ENCODE measurements at places on chromosomes 1 and 21. TPM values are rescaled to one million over a fixed set of nuclear protein-coding genes. Genes with fewer than 3 reads are reported as not detected.

DNA sequence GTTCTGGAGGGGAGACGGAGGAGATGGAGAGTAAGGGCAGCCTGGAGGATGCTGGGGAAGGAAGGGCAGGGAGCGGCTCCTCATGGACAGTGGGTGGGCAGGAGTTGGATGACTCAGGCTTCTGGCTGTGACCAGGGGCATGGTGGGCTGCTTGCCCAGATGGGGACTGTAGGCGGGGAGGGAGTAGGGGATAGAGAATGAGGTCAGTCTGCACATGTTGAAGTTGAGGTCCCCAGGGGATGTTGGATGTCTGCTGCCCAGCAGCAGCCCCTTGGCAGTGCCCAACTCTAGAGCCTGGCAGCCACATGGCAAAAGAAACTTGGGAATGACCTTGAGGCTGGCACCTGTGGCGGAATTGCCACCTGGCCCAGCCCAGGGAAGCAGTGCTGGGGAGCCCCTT, 6.4 kb downstream of the SELENON start:
- DNase-seq, result peak; percentile 66
- H3K4me1 ChIP-seq, result peaks cover 24% of the 10 kb centered on the region
- H3K27me3 ChIP-seq, result no peaks in the 10 kb centered on the region
- no peak overlapping the region for H3K4me3 ChIP-seq
- H3K36me3 ChIP-seq, result peaks cover 5% of the 10 kb centered on the region

DNA sequence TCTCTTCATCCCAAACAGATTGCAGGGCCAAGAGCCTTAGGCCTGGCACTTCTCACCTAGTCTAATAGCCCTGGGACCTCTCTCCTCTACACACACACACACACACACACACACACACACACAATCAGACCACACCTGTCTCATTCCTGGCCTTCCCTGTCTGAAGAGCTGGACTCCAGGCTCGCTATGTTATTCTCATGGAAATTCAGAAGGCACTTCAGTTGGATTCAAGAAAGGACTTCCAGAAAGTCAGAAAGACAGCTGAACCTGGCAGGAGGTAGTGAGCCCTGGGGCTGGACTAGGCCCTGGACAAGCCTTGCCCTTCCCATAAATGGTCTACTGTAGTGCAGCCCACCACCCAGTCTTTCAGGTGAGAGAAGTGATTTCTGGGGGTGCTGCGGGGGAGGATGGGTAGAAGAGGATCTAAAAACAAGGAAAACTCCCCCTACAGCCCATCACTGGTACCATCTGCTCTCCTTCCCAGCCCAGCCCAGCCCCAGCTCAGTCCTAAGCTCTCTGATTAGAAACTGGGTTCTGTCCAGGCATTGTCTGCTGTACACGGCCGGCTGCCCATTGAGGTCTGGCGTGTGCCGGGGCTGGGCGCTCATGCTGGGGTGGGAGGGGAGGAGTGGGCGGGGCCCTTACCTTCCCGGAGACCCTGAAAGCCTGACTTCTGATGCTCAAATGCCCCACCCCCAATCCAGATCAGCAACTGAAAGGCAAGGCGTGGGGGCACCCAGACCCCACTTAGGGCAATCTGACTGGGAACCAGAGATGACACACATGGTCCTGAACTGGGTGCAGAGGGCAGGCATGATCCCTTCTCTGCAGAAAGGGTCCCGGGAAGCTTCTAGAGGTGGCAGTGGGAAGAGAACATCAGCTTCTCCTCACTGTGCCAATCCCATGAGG, 2.5 kb downstream of the KIF21B start:
- peaks cover 28% of the 10 kb centered on the region for H3K4me1 ChIP-seq
- H3K4me3 ChIP-seq, result no peak overlapping the region
- no peaks in the 10 kb centered on the region for H3K27me3 ChIP-seq
- no peak for DNase-seq
- H3K36me3 ChIP-seq, result no peaks in the 10 kb centered on the region

DNA sequence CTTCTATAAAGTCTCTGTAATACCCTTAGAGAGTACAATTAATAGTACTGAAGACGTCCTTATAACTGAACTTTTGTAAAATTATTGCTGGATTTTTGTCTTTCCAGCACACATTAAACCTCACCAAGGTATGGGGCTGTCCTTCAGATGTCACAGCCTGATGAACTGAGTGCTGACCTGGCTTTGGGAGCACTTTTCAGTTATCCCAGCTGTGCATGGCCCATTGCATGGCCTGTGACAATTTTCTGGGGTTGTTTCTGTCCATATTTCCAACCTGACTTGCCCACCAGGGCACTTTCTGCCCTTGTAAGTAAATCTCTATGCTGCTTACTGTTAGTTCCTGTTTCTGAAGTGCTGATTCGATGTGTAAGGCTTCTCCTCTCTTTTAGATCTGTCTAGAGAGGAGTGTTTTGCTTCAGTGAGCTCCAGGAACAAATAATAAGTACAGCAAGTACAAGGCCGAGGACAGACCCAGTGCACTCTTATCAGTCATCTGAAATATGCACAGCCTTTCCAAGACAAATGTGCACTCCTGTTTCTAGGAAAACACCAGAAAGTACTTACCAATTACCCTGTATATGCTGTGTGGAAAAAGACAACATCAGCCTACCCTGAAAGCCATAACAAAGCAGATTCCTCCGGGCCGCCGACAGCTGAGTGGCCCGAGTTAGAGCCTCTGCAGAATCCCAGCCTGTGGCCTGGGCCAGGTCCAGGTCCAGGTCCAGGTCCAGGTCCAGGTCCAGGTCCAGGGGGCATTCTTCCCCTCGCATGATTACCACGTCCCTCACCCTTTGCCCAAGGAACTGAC, 121.7 kb downstream of the DHRS3 start:
- H3K4me3 ChIP-seq, result no peak overlapping the region
- DNase-seq, result peak; percentile 53
- H3K36me3 ChIP-seq, result peaks cover 2% of the 10 kb centered on the region
- peaks cover 3% of the 10 kb centered on the region for H3K4me1 ChIP-seq
- no peaks in the 10 kb centered on the region for H3K27me3 ChIP-seq

DNA sequence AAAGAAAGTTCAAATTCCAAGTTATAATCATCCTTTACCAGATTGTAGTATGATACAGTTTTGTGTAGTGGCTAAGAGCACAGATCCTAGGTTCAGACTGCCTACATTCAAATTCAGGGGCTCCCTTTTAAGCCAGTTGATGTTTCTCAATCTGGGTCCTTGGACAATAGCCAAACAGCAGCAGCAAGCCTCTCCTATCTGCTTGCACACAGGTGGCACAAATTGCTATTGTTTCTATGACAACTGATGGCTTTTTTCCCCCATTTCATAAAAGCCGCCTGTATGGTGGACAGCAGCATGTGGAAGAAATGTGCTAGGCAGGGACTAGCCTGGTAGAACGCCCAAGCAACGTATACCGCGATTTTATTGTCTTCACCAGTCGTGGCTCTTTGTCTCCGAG, 76.5 kb downstream of the S1PR1 start:
- H3K36me3 ChIP-seq, result no peaks in the 10 kb centered on the region
- no peak overlapping the region for H3K27ac ChIP-seq
- peaks cover 40% of the 10 kb centered on the region for H3K27me3 ChIP-seq
- no peak overlapping the region for H3K4me3 ChIP-seq

F11R gene
- total RNA-seq, result 68.6 TPM

DNA sequence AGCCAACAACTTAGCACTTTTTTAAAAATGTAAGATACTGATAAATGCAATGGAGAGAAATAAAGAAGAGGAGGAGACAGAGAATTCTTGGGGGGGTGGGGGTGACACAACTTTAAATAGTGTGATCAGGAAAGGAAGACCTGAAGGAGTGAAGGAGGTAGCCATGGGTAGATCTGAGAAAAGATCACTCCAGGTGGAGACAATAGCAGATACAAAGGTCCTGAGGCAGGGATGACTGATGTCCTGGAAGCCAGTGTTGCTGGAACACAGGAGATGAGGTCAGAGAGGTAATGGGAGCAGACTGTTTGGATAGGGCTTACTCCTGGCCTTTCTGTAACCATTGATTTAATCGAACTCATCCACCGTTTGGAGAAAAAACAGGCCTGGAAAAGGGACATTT, 24.6 kb upstream of the TRABD2B start:
- H3K27me3 ChIP-seq, result no peaks in the 10 kb centered on the region
- no peak for DNase-seq
- H3K4me1 ChIP-seq, result no peaks in the 10 kb centered on the region
- H3K27ac ChIP-seq, result no peak overlapping the region
- H3K36me3 ChIP-seq, result no peaks in the 10 kb centered on the region

- H3K27ac ChIP-seq, result no peak overlapping the region
- H3K27me3 ChIP-seq, result no peaks in the 10 kb centered on the region
- peaks cover 8% of the 10 kb centered on the region for H3K4me1 ChIP-seq
- no peaks in the 10 kb centered on the region for H3K36me3 ChIP-seq
- H3K4me3 ChIP-seq, result peak overlapping the region; percentile 93
- no peak for DNase-seq
Measured at GRCh38 chr1:207750631-207751305, 1.1 kb upstream of the CD46 start.

AIRE gene
- total RNA-seq, result not detected

ASPM gene
- total RNA-seq, result 3.9 TPM

GRCh38 chr21:14547834-14548513, 1.9 kb upstream of the SAMSN1 start:
- no peaks in the 10 kb centered on the region for H3K4me1 ChIP-seq
- DNase-seq, result no peak
- no peak overlapping the region for H3K4me3 ChIP-seq
- no peak overlapping the region for H3K27ac ChIP-seq
- H3K27me3 ChIP-seq, result no peaks in the 10 kb centered on the region
- no peaks in the 10 kb centered on the region for H3K36me3 ChIP-seq

TCP10L gene
- total RNA-seq, result 0.34 TPM

- H3K4me3 ChIP-seq, result no peak overlapping the region
- H3K27me3 ChIP-seq, result no peaks in the 10 kb centered on the region
- peaks cover 51% of the 10 kb centered on the region for H3K36me3 ChIP-seq
- no peak overlapping the region for H3K27ac ChIP-seq
- H3K4me1 ChIP-seq, result no peaks in the 10 kb centered on the region
- no peak for DNase-seq
Measured at GRCh38 chr21:31696424-31696823, 35.5 kb downstream of the SCAF4 start.

- no peak for DNase-seq
- H3K4me3 ChIP-seq, result no peak overlapping the region
- H3K4me1 ChIP-seq, result peaks cover 29% of the 10 kb centered on the region
Measured at GRCh38 chr1:108826081-108826635, 30.7 kb downstream of the AKNAD1 start.

ZMYM1 gene
- 15.1 TPM for total RNA-seq

DNA sequence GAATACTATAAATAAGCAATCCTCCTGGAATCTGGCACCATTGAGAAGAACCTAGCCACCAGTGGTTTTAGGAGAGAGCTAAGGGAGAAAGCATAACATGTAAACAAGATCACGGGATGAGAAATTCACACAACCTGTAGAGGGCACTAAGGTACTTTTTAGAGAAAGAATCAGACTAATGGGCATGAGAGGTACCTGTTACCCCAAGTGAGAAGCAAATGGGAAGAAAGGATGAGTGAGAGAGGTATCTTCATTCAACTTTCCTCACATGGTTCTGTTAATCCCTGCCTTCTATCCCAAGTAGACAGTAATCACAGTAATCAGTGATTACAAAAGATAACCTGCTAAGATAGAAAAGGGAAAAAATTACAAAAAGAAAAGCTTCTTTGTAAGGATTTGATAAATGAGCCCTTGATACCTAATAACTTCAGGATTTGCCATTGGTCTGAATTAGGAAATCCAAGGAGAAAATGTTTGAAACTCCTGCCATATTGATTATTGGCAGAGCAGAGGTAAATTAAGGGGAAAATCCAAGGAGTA, 251.1 kb upstream of the ADGRL2 start:
- no peaks in the 10 kb centered on the region for H3K36me3 ChIP-seq
- H3K4me1 ChIP-seq, result no peaks in the 10 kb centered on the region
- no peak overlapping the region for H3K27ac ChIP-seq

GRCh38 chr1:221200464-221200863, 321.2 kb downstream of the HLX start:
- no peaks in the 10 kb centered on the region for H3K27me3 ChIP-seq
- H3K4me3 ChIP-seq, result no peak overlapping the region
- no peaks in the 10 kb centered on the region for H3K36me3 ChIP-seq
- no peaks in the 10 kb centered on the region for H3K4me1 ChIP-seq
- H3K27ac ChIP-seq, result no peak overlapping the region

DNA sequence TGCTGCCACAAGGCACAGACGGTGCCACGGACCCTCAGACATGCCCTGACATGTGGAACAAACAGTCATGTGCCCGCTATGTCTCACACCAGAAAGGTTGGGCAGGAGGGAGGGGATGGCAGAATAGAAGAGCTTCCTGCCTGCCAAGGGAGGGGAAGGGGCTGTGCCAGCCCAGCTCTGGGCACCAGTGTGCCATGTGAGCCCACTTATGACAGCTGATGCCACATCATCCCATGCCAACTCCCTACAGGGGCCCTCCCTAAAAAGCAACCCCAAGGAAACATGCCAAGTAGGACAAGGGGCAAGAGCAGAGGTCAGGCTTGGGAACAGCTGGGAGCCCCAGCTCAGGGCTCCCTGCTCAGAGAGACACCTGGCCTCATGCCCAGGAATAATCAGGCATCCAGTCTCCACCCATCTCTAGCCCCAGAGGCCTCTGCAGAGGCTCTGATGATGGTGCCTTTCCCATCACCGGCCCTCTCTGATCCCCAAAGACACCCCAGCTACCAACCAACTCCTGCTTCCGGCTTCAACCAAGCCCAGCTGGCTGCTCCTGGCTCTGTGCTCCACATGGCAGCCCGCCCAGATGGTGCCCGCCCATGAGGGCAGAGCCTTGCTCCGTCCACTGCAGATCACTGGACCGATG, 10.3 kb downstream of the ADGRB2 start:
- H3K27me3 ChIP-seq, result no peaks in the 10 kb centered on the region
- DNase-seq, result no peak
- H3K4me1 ChIP-seq, result peaks cover 23% of the 10 kb centered on the region
- no peak overlapping the region for H3K4me3 ChIP-seq
- no peak overlapping the region for H3K27ac ChIP-seq

FAM76A gene
- 6.2 TPM for total RNA-seq

- no peak overlapping the region for H3K4me3 ChIP-seq
- H3K27ac ChIP-seq, result no peak overlapping the region
- H3K4me1 ChIP-seq, result no peaks in the 10 kb centered on the region
- no peaks in the 10 kb centered on the region for H3K36me3 ChIP-seq
- H3K27me3 ChIP-seq, result no peaks in the 10 kb centered on the region
Measured at GRCh38 chr1:215529571-215529970, 37.5 kb upstream of the KCTD3 start.

- no peaks in the 10 kb centered on the region for H3K36me3 ChIP-seq
- no peaks in the 10 kb centered on the region for H3K4me1 ChIP-seq
- no peak for DNase-seq
- H3K27ac ChIP-seq, result no peak overlapping the region
- H3K27me3 ChIP-seq, result no peaks in the 10 kb centered on the region
Measured at GRCh38 chr1:205236526-205236925, 8.8 kb downstream of the TMCC2 start.

ROR1 gene
- total RNA-seq, result 38.3 TPM

DNA sequence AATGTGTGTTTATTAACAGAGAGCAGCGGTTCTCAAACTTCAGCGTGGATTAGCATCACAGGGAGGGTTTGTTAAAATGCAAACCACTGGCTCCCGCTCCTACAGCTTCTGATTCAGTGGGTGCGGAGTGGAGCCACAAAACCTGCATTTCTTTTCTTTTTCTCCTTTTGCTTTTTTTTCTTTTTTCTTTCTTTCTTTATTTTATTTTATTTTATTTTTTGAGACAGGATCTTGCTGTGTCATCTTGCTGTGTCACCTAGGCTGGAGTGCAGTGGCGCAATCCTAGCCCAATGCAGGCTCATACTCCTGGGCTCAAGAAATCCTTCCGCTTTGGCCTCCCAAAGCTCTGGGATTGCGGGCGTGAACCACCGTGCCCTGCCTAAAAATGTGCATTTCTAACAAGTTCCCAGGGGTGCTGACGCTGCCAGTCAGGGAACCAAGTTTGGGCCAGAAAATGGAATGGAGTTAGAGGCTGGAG, 20.9 kb upstream of the SLC1A7 start:
- no peak for DNase-seq
- H3K27ac ChIP-seq, result no peak overlapping the region
- no peaks in the 10 kb centered on the region for H3K36me3 ChIP-seq
- no peaks in the 10 kb centered on the region for H3K27me3 ChIP-seq
- H3K4me1 ChIP-seq, result no peaks in the 10 kb centered on the region
- H3K4me3 ChIP-seq, result no peak overlapping the region

Data from astrocyte (in vitro differentiated cells and primary cell).